ENCODE measurements at places on chromosomes 2 and 18.

DNA sequence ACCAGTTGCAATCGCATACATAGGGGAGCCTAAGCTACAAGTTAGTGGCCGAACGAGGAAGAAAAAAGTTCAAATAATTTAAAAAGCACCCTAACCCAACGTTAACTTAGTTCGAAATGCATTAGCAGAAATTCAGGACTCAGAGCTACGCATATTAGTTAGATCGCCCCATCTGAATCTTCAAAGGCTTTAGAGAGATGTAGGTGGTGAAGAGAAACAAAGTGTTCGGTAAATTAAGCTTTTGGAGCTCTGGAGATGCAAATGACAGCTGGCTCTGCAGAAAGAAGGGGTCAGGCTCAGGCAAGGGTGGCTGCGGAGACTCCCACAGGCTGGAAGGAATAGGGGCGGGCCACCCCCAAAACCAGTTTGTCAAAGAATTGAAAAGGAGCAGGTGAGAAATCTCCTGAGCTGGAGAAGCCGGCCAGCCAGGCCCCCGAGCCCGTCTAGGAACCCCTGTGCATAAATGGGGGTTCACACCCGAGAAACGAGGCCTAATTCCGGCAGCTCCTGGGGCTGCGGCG, 621 bp downstream of the TXNL1 start:
- peak; percentile 53 for DNase-seq

GRCh38 chr2:11154016-11154922, 998 bp upstream of the SLC66A3 start:
- no peak for DNase-seq

DNA sequence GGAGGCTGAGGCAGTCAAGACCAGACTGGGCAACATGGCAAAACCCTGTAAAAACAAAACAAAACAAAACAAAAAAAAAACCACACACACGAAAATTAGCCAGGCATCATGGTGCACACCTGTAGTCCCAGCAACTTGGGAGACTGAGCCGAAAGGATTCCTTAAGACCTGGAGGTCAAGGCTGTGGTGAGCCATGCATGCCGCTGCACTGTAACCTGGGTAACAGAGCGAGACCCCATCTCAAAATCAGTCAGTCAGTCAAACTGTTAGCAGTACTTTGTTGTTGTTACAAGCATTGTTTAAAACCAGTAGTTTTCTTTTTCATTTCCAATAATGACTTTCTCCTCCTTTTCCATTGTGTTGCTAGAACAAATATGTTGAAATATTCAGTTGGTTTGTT, 21.7 kb downstream of the EPB41L5 start:
- DNase-seq: no peak

GRCh38 chr2:216776066-216776850, 80.9 kb upstream of the IGFBP5 start:
- DNase-seq: no peak

DNA sequence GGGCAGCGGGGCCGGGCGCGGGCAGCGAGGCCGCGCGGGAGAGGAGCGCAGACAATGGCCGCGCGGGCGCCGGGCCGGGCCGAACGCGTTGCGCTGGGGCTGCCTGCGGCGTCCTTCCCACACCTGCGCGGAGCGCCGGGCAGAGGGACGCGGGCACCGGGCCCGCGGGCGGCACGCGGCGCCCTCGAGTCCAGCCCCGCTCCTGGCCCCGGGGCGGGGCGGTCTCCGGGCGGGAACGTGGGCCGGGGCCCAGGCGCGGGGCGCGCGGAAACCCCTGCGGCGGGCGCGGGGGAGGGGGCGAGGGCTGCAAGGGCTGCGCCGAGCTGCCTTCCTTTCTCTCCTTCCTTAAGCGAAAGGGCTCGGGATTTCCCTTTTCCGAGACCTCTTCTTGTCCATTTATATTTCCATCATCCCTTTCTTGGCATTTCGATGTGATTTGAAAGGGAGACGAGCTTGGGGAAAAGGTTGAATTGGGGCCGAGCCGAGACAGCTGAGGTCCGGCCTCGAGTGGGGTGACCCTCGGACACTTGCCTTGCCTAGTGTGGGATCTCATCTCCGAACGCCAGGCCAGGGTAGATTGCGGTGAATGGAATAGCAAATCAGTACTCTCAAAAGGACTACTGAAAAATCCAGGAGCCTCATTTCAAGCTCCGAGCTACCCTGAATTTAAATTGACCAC, 676 bp downstream of the KLHL23 start:
- peak; percentile 39 for DNase-seq

DNA sequence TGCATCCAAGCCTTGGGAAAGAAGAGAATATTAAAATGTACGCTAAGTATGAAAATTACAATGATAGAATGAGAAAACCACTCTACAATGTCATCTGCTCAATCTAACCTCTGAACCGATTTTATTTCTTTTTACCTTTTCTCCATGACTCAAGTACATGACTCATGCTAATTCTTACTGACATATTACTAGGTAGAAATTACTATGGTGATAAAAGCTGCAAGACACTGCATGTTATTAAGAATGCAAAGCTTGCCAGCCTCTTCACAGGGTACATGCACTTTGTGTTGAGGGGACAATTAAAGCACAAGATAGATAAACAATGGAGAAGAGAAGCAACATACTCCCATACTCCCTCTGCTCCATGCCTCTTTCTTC, 20.7 kb downstream of the SFT2D3 start:
- DNase-seq: no peak
